ENCODE measurements at places on chromosomes 3 and 15. TPM values are rescaled to one million over a fixed set of nuclear protein-coding genes. Genes with fewer than 3 reads are reported as not detected.

Gene NANOGP8
- total RNA-seq, result 1.7 TPM

Gene SLC9A9
- total RNA-seq, result 31.1 TPM

Gene CD200
- total RNA-seq, result 13.4 TPM

Gene SLC27A2
- 38.2 TPM for total RNA-seq

Gene CEP19
- 2.2 TPM for total RNA-seq

Gene EEFSEC
- 19.0 TPM for total RNA-seq

Gene TMEM207
- total RNA-seq, result 12.2 TPM

Gene ATG3
- 34.7 TPM for total RNA-seq

All from metanephros (tissue), 2 donors.